ENCODE measurements at places on chromosomes 16 and 17.

DNA sequence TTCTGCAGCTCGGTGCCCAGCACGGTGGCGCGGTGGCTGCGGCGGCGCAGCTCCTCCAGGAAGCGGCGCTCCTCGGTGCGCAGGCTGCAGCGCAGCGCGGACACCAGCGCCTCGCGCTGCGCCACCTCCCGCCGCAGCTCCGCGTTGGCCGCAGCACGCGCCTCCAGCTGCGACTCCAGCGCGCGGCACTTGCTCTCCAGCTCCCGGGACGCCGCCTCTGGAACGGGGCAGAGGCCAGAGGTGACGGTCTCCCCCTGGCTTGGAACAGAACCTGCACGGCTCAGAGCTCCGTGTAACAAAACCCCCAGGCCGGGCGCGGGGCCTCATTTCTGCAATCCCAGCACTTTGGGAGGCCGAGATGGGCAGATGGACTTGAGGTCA is 13.2 kb upstream of the CLUH start:
- DNase-seq: no peak

- DNase-seq: no peak
Measured at GRCh38 chr17:62661337-62661736, 33.9 kb downstream of the MRC2 start.

- no peak for DNase-seq
Measured at GRCh38 chr17:61442136-61442775, 10.0 kb upstream of the TBX4 start.

- no peak for DNase-seq
Measured at GRCh38 chr17:14866266-14866665, 398.9 kb downstream of the PMP22 start.

DNA sequence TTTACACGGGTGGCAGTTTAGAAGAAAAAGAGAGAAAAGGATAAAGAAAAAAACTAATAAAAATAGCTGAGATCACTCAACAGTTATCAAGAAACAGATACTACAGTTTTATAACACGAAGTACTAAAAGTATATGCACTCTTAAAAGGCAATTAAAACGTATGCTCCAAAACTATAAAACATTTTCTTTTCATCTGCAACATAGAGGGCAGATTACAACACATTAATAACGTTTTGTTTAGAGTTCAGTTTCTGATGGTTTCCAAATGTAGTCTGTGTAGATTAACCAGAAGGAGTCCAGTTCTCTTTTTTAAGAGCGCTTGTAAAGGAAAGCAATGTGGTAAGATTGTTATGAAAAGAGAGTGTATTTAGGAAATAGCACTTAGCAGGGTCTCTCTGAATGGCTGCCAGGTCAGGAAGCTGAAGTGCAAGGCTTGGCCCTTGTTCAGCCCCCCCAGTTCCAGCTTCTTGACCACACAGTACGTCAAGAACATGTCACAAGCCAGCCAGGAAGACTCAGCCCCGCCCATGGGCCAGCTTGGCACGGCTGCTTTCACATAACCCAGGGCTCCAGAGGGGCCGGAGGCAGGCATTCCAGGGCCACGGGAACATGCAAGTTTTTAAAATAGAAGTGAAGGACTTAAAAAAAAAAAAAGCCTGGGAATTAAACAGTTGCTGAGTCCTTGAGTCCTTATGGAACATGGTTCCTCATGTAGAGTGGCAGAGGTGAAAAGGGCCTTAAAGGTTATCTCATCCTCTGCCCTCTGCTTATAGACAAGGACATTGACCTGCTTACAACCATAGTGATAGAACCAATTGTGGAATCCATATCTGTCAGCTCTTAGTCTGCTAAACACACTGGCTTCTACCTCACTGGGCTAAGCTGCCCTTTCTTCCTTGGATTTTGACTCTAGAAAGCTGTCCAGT is 147.4 kb upstream of the TBX2 start:
- DNase-seq: peak; percentile 89

GRCh38 chr16:4486126-4486893 is 10.1 kb downstream of the HMOX2 start:
- DNase-seq: no peak

DNA sequence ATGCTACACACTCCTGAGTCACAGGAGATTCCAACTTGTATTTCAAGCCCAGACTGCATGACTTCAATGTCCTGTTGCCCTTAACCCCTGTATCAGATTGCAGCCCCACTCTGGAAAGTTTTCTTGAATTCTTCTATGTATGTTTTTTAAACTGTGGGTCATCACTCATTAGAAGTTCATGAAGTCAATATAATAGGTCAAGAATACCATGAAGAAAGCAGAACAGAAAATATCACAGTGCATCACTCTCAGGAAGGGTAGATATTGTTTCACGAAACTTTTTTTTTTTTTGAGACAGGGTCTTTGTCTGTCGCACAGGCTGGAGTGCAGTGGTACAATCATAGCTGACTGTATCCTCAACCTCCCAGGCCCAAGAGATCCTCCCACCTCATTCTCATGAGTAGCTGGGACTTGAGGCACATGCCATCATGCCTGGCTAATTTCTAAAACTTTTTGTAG is 20.5 kb downstream of the PRKCB start:
- DNase-seq: no peak

- DNase-seq: no peak
Measured at GRCh38 chr16:58499092-58499511, 841 bp upstream of the NDRG4 start.

GRCh38 chr17:2227025-2227699 is 76.4 kb downstream of the SMG6 start:
- no peak for DNase-seq

DNA sequence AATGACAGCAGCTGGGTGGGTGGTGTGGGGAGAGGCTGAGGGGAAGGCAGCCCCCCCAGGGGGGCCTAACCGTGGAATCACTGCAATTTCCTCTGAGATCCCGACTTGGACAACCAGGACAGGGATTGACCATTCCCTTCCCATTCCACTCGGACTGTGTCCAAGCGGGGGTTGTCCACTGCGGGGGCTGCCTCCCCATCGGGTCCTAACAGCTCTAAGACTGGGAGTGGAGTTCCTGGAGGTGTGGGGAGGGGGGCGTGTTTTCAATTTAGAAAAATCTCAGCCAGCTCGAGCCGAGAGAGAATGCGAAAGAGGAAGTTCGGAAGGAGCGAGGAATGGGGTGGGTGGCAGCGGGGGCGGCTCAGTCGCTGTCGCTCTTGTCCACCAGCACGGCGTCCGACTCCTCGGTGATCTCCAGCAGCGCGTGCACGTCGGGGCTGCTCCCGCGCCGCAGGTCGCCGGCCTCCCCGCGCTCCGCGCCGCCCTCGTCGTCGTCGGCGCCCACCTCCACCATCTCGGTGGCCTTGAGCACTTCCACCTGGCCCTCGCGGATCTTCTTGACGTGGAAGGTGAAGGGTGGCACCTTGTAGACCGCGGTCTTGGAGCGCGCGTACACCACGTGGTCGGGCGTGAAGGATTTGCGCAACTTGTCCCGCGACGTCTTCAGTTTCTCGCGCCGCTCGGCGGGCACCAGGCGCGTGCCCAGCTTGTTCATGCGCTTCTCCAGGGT is 16.2 kb upstream of the STAT3 start:
- DNase-seq: no peak
